ENCODE measurements at places on chromosomes 2 and 18.
A peak's percentile ranks its signal among the peaks of the same experiment; 100 is the strongest.

GRCh38 chr2:190466819-190467446 is 58.8 kb downstream of the MFSD6 start:
- peak; percentile 78 for DNase-seq

- peak; percentile 94 for DNase-seq
Measured at GRCh38 chr18:48022531-48023329, 92.3 kb upstream of the SMAD2 start.

DNA sequence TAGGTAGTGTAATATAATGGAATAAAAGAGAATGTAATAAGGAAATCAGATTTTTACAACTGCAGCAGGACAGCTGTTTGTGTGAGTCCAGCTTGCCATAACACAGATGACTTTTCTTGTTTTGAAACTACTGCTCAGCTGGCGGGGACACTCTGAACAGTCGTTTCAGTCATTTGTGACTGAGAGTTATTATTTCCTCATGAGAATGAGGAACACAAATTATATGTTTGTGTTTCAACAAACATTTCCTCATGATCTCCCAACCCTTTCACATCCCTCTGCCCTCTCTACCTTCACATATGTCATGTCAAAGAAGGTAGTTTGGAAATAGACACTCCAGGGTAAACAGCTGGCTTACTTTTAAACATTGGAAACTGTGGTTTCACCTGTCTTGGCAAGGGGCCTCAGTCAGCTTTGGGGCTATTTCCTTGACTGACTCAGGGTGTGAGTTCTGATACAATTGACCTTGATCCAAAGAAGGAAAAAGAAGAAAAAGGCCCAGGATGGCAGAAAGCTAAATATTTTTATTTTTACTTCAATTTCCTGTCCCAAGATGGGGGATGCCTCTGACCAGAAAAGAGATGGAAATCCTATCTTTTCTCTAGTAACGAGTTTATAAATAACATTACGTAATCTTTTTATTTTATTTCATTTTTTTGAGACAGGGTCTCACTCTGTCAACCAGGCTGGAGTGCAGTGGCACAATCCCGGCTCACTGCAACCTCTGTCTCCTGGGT is 593 bp downstream of the SP140L start:
- DNase-seq: peak; percentile 45

DNA sequence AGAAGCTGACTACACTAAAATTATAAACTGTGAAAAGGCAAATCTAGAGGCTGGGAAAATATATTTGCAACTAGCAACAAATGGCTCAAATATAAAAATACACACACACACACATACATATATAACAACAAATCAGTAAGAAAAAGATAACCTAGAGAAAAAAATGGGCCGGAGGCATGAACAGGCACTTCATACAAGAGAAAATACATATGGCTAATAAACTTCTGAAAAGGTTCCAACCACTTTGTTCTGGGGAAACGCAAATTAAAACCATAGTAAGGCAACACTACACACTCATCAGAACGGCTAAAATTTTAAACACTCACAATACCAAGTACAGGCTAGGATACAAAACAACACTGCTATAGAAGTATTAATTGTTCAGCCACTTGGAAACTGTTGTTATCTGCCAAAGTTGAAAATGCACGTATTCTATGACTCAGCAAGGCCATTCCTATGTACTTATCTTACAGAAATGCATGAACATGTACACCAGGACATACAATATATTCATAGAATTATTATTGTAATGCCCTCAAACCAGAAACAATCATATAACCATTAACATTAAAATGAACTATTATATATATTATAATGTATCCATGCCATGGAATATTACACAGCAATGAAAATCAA is 15.6 kb downstream of the WDSUB1 start:
- no peak for DNase-seq

DNA sequence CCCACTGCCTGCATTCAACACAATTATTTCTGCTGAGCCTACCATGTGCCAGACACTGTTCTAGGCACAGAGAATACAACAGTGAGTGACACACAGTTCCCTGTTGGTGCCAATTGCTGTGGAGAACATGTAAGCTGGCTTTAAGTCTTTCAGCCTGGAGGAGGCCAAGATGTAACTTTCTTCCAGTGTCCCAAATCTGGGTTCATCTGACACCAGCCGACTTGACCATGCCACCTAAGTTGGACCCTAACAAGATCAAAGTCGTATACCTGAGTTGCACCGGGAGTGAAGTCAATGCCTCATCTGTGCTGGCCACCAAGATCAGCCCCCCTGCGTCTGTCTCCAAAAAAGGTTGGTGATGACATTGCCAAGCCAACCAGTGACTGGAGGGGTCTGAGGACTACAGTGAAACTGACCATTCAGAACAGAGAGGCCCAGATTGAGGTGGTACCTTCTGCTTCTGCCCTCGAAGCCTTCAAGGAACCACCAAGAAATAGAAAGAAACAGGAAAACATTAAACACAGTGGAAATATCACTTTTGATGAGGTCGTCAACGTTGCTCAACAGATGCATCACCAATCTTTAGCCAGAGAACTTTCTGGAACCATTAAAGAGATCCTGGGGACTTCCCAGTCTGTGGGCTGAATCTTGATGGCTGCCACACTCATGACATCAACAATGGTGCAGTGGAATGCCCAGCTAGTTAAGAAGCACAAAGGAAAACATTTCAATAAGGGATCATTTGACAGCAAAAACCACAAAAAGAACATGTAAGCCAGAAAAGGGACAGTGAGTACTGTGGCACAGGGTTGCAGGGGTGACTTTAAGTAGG is 6.3 kb downstream of the TRABD2A start:
- DNase-seq: no peak

GRCh38 chr2:72794572-72794971 is 31.3 kb downstream of the EXOC6B start:
- DNase-seq: peak; percentile 16

DNA sequence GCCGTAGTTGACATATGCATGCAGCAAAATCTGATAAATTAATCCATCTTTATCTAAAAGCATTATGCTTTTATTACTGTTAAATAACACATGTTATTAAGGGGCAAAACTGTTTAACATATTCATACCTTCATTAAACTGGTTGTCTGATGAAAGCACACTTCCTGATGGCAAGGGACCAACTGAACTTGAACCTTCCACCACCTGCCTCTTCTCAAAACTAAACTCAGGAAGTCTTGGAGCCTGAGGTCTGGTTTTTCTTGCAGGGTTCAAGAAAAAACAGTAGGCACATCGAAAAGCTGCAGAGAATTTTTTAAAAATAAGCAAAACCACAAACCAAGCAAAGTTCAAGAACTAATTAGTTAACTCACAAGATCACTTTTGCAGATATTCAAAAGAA is 64.9 kb downstream of the LNPK start:
- no peak for DNase-seq

GRCh38 chr18:47403317-47403716 is 151.9 kb upstream of the SKOR2 start:
- DNase-seq: no peak

DNA sequence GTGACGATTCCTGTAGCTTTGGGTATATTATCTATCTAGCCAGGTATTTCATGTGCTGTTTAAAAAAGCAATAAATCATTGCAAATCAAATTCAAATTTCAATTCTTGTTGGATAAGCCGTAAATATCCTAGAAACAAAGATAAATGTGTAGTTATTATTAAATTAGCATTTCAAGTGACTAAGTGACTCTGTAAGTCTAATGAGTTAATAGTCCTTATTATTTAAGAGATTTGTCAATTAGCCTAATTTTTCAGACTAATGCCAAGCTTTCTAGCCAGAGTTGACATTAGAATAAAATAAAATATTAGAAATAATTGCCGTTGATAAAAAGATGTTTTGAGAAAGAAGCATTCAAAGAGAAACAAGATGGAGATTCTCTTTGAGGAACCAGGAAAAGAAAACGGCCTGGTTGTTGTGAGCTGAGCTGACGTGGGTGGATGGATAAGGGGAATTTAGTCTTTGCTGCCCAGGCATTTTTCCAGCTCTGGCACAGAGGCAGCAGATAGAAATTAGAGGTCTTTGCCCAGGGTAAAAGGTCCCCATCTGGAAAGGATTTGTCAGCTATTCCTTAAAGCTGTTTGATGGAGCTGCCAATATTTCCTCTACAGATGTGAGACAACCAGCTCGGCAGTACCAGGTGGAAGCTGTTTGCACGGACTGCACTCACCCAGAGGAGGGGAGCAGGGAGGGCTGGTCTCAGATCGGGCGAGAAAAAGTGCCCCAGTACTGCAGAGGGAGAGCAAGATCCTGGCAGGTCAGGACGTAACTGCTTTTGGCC is 117.3 kb upstream of the SEC11C start:
- DNase-seq: no peak

- DNase-seq: no peak
Measured at GRCh38 chr2:188176620-188177019, 115.1 kb upstream of the GULP1 start.

- no peak for DNase-seq
Measured at GRCh38 chr2:190515687-190516086, 18.8 kb downstream of the NEMP2 start.

DNA sequence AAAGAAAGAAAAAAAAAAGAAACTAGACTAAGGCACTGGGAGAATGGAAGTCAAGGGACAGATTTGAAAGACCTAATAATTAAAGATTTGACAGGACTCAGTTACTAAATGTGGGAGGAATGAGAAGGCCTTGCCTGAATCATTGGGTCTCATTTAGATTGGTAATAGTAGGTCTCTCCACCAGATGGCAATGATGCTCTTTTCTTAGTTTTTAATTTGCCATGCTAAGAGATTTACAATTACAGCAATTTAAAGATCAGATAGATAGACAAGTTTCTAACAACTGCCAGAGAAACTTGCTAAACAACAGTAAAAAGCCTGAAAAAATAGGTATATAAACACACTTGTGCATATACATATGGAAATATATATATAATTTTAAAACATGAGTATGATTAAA is 153.0 kb downstream of the TMEM247 start:
- DNase-seq: peak; percentile 66

DNA sequence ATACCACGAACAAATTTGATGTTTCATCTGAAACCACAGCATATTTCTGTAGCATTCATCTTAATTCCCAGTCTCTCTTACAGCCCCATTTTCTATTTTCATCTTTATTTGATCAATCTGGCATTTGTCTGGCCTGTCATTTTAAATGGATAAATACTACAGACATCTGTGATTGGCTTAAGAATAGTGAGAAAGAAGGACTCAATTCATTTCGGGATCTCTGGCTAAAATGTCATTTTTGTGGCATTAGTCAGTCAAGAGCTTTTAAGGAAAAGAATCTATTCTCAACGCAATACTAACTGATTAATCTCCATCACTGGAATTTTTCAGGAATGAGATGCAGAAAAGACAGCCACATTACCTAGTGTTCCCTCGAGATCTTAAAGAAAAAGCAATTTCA is 585.9 kb downstream of the IRS1 start:
- DNase-seq: no peak

- no peak for DNase-seq
Measured at GRCh38 chr2:239985356-239985755, 39.8 kb downstream of the NDUFA10 start.

- no peak for DNase-seq
Measured at GRCh38 chr2:43566461-43566729, 29.4 kb downstream of the THADA start.

GRCh38 chr2:8636041-8636491 is 45.8 kb upstream of the ID2 start:
- no peak for DNase-seq

- peak; percentile 83 for DNase-seq
Measured at GRCh38 chr2:17878281-17879136, at the start of gene KCNS3. KCNS3 (plus strand) TSS chr2:17878667; CDS start chr2:17931009, 52,342 bp downstream.

GRCh38 chr2:42792583-42793333 is at the start of gene HAAO:
HAAO (minus strand) TSS chr2:42792583; CDS start chr2:42792536, 47 bp downstream.
- DNase-seq: peak; percentile 45

DNA sequence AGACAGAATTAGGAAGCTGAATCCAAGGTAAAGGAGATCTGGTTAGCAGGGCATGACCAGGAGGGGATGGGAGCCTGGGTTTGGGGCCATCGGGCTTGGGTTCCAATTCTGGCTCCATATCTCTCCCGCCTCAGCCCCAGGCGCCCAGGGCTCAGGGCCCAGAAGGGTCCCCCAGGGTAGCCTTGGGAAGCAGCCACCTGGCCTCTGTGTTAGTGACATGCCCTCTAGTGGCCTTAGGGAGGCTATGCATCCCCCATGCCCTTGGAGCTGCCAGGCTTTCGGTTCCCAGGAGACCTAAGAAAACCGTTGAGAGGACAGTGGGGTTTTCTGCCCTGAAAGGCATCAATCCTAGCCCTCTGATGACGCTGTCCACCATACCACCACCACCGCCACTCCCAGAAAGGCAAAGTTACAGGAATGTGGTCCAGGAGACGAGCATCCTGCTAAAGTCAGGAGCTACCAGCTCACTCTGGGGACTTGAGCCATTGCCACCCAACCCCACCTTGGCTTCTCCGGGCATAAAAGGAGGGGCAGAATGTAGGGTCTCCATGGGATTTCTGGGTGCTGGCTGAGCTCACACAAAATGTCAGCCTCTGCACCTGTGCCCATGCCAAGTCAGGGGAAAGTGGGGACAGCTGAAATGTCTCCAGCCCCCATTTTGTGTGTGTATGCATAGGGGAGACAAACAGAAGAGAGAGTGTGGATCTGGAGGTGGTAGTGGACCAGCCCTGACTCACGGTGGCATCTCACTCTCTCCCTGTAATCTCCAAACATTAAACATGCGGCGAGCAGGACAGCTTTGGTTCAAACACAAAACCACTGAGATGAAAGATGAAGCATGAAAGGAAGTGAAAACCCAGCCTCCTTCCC is 56.5 kb downstream of the EMX1 start:
- peak; percentile 75 for DNase-seq

GRCh38 chr2:222860740-222861410 is at the start of gene ACSL3:
ACSL3 (plus strand) TSS chr2:222861036; CDS start chr2:222908773, 47,737 bp downstream.
- peak; percentile 96 for DNase-seq

- DNase-seq: peak; percentile 6
Measured at GRCh38 chr2:118431165-118431517, 342.9 kb downstream of the INSIG2 start.

GRCh38 chr2:20398956-20399567 is 47.8 kb upstream of the RHOB start:
- DNase-seq: no peak

GRCh38 chr2:28681606-28682005 is 70.0 kb upstream of the PPP1CB start:
- DNase-seq: no peak

- DNase-seq: no peak
Measured at GRCh38 chr18:35311496-35311895, 21.5 kb upstream of the ZSCAN30 start.

- no peak for DNase-seq
Measured at GRCh38 chr2:227152093-227152766, 11.8 kb downstream of the COL4A4 start.

DNA sequence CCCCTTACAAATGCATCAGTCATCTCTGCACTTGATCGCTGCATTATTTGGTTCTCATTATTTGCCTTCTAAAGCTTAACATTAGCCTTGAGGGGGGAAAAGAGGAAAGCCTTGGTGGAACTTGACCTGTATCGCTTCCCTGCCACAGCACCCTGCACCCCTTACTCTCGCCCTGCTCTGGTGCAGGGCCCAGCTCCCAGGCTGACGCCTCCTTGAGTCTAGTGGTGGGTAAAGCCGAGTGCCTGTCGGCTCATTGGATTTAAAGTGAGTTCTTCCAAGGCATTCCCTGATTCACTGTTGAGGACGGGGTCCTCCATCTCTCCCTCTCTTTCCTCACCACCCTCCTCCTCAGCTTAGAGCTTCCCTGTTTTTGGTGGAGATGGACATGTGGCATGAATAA is 145.0 kb upstream of the GYPC start:
- no peak for DNase-seq
